ENCODE measurements at places on chromosomes 7 and 10.

- no peak for DNase-seq
These were observed 40.8 kb upstream of the SLC35B4 start for GRCh38 chr7:134357486-134357885.

- no peak for DNase-seq
These were observed 95.3 kb downstream of the SEM1 start for GRCh38 chr7:96614154-96614867.

DNA sequence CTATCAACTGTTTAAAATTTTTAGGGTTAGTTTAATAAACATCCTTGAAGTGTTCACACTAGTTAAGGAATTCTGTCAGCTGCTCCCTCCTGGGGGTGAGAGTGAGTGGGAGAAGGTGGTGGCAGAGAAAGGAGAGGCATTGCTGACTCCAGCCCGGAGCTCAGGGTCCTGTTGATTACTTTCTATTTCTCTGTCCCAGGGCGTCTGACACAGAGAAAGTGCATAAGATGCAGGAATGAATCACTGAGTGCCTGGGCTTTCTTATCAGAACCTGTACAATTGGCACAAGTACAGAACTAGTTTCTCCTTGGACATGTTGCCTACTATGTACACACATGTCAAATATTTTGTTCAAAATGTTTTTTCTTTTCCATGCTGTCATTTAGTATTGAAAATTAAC is 410.8 kb upstream of the COBL start:
- DNase-seq = no peak

DNA sequence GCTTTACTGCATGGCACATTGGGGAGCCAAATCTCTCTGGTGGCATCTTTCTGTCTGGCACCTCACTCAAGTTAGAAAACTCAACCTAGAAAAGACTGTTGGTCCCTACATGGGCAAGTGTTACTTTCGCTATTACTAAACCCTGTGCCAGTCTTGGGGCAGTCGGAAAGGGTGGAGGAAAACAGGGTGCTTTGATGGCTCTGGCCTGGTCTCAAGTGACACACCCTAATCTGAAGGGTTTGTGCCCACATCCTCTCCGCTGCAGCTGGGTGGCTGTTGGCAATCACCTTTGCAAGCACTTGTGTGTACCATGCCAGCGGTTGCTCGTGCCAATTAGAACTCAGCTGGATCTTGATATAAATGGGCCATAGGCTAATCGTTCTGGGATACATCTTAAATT is 159.8 kb upstream of the ITGB1 start:
- DNase-seq = no peak

DNA sequence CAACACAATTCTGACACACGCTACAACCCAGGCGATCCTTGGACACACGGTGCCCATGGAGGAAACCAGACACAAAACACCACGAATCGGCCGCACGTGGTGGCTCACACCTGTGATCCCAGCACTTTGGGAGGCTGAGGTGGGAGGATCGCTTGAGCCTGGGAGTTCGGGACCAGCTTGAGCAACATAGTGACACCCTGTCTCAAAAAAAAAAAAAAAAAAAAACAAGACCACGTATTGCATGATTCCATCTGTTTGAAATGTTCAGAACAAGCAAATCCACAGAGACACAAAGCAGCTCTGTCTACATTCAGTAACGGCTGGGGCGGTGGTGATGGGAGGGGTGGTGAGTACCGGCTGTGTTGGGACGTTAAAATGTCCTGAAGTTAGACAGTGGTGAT is 25.2 kb downstream of the ADAP1 start:
- no peak for DNase-seq

GRCh38 chr7:77812290-77812685 is 13.7 kb downstream of the PHTF2 start:
- no peak for DNase-seq

GRCh38 chr10:20771051-20771450 is 126.1 kb downstream of the NEBL start:
- DNase-seq = no peak

- peak; percentile 54 for DNase-seq
These were observed 30.4 kb upstream of the ADD3 start for GRCh38 chr10:109977382-109977806.

GRCh38 chr10:31707093-31708039 is 221.3 kb downstream of the ARHGAP12 start:
- no peak for DNase-seq

DNA sequence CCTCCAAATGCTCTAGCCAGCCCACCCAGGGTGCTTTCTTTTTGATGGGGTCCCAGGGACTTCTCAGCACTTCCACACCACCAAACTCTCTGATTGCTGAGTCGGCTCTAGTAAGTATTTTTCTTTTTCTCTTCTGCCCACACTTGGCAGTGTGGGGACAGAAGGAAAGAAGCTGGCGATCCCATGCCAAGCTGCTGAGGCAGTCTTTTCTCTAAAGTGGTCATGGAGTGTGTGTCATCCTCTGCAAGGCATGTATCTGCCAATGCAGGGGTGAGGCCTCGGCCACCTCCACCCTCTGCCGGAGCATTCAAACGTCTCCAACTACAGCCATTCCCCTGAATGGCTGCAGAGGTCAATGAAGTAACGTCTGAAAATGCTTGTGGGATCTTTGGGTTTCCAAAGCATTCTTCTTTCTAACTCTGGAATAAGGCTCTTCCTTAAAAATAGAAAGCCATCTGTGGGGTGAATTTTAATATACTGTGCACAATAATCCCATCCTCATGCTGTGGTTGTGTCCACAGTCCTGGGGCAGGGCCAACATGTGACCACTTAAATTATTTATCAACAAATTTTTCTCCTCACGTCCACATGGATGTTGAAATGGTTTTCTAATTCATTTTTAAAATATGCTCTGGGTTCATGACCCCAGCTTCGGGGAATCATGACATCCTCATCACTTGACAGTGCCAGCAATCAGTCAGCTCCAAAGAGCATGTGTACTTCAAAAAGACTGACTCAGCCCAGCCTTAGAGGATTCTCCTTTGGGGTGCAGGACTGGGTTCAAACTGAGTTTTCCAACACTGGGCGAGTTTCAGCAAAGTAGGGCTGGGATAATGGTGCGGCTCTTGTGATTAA is 171.3 kb upstream of the ITGB1 start:
- DNase-seq = no peak

- DNase-seq = no peak
These were observed 96.9 kb downstream of the HIPK2 start for GRCh38 chr7:139680676-139681462.

GRCh38 chr10:13587391-13587790 is 626 bp downstream of the PRPF18 start:
- DNase-seq = peak; percentile 10

GRCh38 chr7:98855610-98856422 is 14.0 kb downstream of the TMEM130 start:
- no peak for DNase-seq

DNA sequence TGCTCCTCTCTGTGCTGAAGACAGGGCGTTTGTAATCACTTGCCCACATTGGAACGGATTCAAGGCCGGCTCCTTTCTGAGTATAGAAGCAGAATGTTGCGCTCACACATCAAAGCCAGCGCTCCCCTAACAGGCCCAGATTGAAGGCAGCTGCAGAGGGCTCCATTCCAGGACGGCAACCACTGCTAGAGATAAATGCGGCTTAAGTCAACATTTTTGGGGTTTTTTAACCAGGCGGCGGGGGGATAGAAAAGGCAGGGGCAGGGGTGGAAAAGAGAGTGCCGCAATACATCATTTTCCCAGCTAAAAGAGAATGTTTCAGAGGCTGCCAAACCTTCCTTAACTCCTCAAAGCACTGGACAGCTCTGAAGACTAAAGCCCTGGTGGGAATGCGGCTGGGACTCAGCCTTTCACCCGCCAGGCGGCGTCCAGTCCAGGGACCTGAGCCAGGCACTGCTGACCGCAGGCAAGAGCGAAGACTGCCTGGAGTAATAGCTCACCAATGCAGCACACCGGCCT is 189.6 kb downstream of the TNS3 start:
- no peak for DNase-seq
